IMR-90 (cell line): ENCODE measurements at places on chromosomes 7 and 10. TPM values are rescaled to one million over a fixed set of nuclear protein-coding genes. Genes with fewer than 3 reads are reported as not detected.

DNA sequence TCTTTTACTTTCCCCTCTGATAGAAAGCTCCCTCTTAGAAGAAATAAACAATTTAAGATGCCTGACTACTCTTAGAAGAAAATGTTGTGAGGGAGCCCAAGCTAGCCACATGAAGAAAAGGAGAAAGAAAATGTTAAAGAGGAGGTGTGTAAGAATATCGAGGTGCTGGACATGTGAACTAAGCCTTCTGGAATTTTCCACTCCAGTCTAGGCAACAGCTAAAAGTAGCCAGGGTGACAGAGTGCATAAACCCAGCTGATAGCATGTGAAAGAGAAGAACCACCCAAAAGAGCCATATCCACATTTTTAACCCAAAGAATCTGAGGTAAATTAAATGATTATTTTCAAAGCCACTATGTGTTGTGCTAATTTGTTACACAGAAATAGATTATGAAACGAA lies 1690.6 kb upstream of the LRRTM3 start:
- no peak for DNase-seq

DNA sequence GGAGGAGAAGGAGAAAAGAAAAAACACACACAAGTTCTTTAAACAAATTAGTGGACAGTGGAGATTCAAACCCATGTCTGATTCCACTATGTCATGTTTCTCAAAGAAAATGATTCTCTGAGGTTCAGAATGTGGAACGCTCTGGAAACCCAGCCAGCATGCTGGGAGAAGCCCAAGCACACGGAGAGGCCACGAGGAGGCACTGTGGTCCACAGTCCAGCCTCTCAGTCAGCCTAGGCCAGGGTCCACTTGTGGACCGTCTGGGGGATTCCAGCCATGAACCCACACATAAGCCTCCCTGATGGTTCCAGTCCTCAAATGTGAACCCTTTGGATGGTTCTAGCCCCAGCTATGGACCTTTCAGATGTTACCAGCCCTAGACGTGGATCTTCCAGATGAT lies 73.4 kb downstream of the CAV1 start:
- DNase-seq: no peak

DNA sequence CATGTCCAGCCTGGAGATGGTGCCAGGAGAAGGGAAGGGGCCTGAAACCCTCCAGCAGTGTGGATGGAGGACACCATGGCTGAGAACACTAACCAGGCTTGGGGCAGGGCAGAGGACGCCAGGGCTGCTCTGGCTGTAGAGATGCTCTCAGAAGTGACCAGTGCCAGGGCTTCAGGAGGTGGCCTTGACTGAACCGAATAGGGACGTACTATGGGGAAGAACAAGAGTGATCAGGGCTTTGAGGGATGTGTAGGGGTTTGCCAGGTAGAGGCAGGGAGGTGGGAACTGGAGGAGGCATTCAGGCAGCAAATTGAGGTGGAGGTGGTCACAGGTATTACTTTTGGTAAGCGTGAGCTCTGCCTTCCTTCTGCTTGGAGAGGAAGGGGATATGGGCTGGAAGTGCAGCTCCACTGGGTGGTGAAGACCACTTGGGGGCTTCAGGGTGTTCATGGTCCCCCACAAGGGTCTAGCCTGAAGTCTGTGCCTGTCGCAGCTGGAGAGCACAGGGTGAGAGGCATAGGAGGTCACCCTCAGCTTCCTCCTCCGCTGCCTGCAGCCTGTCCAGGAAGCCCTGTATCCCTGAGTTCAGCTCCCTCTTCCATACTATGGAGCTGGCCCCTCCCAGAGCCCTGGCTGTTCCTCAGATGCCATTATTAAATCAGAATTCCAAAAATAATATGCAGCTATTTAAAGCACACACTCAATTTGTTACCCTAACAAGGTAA lies 27.8 kb downstream of the ADCY1 start:
- DNase-seq: no peak

DNA sequence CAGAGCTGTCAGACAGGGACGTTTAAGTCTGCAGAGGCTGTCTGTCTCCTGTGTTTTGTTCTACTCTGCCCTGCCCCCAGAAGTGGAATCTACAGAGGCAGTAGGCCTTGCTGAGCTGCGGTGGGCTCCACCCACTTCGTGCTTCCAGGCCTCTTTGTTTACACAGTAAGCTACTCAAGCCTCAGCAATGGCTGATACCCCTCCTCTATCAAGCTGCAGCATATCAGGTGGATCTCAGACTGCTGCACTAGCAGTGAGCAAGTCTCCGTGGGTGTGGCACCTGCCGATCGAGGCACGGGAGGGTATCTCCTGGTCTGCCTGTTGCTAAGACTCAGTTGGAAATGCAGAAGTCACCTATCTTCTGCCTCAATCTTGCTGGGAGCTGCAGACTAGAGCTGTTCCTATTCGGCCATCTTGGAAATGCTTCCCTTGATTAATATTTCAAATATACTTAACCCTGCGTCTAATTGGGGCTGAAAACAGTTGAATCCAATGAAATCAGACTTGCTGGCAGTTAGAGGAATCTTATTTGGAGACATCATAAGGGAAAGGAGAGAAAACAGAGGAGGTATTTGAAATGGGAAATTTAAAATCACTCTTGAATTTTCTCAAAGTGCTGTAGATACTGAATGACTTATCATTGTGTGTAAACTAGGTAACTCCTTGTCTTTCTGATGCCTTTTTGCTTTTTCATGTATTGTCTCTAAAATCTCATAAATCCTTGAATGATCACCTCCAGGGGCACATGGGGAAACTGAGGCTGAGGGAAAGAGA lies 13.8 kb upstream of the CYP3A5 start:
- no peak for DNase-seq

DNA sequence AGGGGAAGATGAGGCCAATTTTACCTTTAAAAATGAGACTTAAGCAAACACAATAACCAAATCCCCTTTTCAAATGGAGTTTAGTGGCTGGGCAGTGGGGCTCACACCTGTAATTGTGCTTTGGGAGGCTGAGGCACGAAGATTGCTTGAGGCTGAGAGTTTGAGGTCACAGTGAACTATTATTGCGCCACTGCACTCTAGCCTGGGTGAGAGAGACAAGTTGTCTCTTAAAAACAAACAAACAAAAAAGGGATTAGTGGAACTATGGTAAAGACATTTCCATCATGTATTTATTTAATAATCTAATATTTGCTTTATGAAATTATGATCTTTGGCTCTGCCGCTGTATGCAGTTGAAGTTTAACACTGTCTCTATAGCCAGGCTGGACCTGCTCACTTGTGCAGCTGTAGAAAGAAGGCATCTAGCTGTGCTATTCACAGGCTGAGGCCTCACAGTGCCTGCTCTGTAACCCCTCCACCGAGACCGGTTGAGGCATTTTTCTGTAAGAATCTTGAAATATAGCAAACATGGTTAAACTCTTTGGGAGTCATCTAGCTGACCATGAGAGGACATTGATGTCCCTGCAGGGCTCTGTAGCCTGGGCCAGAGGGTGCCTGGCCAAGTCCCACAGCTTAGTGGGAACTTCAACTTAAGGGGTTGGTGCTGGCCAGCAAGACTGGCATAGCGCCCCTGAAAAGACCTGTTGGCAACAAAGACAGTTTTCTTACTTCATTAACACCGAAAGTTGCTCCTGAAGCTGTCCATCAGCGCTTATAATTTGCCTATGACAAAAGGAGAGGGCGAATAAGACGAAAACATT lies 131.8 kb downstream of the BMPER start:
- DNase-seq: no peak

- no peak for DNase-seq
Observed at GRCh38 chr10:101373063-101373462, 19.1 kb downstream of the BTRC start.

- DNase-seq: peak; percentile 24
Observed at GRCh38 chr10:24432478-24433416, 223.8 kb downstream of the KIAA1217 start.

The MEIG1 gene
- not detected in 2 replicates for polyA plus RNA-seq

The VWA2 gene
- polyA plus RNA-seq: not detected in 2 replicates

The LMTK2 gene
- polyA plus RNA-seq: 4.2 and 4.4 TPM in 2 replicates
